ENCODE measurements at places on chromosomes 11 and 22.
A peak's percentile ranks its signal among the peaks of the same experiment; 100 is the strongest.

DNA sequence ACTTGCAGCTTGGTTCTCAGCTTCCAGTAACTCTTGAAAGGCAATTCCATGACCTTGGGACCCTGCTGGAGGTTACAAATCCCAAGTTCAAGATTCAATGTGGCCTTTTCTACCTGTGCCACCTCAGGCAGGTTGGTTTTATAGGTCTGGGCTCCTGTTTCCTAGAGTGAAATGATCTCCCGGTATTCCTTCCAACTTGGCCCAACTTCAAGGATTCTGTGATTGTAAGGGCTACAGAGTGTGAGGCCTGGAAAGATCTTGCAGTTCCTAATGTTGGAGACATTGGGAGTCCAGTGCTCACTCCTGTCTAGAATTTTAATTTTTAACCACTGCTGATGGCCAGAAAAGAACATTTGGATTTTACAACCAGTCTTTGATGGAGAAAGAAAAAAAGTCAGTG lies 91.6 kb downstream of the LDLRAD3 start:
- DNase-seq: no peak

GRCh38 chr11:124482362-124483147 lies 37.1 kb upstream of the OR8B8 start:
- no peak for DNase-seq

- peak; percentile 34 for DNase-seq
Measured at GRCh38 chr11:14336507-14337503, 22.2 kb downstream of the RRAS2 start.

- DNase-seq: no peak
Measured at GRCh38 chr11:132036746-132037466, 666.5 kb downstream of the NTM start.

- DNase-seq: peak; percentile 3
Measured at GRCh38 chr22:45608763-45609180, 62.9 kb upstream of the ATXN10 start.

GRCh38 chr11:13341026-13341425 lies 63.4 kb downstream of the BMAL1 start:
- DNase-seq: no peak

DNA sequence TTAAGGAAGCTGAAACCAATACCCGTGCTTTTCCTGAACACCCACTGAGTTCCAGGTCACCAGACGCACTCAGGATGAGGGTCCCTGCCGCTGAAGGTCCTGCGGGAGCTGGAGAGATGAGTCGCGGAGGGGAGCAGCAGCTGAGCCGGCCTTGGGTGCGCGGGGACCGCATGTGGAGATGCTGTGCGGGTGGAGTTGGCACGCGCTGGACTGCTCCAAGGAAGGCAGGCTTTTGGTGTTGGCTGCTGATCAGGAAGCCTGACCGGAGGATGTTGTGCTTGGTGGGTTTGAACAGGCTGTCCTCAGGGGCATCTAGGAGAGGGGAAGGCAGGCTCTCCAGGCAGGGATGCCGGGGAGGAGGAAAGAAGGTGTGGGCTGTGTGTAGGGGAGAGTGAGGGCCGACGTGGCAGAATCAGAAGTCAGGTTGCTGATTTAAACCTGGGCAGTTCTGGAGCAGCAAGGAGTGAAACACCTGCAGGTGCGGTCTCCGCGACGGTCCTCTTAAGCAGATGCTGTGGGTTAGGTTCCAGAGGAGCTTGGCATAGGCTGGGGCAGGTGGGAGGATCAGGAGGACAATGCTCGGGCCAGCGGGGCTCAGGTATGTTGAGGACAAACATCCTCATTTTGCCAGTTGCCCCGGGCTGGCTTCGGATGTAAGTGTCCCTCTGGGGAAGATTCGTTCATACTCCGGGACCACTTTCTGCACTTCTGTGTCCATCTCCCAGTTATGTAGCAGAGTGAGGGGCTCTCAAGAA lies 197.5 kb upstream of the B3GAT1 start:
- no peak for DNase-seq

- peak; percentile 85 for DNase-seq
Measured at GRCh38 chr11:45102810-45103621, 43.4 kb upstream of the PRDM11 start.

DNA sequence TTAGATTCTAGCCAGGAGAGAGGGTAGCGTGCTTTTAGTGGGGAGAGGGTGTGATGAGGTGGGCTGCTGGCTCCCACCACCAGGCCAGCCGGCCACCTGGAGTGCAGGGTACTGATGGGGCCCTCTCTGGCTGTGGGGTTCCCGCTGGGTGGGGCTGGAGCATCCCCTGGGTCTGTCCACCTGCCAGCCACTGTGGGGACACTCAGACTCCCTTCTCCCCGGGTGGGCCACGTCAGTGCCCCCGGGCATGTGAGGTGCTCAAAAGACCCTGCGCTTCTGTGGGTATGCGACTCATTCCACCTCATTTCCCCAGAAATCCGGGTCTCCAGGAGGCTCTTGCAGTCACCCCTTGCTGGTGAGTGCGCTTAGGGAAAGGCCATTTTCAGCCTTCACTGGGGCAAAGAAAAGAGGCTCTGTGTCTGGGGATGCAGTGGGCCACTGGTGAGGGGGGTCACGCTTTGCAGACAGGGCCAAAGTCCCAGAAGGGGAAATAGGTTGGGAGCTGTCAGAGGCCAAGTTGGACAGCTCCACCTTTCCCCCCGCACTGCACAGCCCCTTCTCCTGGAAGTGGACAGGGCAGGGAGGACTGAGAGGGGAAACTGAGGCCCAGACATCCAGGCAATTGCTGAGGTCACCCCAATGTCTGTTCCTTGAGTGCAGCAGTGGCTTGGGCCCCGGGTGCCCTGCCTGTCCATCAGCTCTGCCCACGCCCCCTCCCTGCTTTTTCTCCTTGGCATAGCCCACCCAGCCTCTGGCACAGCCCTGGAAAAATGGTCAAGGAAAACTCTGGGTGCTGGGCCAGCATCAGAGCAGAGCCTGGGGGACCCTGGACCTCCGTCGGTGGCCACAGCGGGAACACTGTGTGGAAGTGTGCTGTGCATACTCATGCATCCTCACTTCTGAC lies 53.3 kb downstream of the TPCN2 start:
- DNase-seq: no peak

- DNase-seq: no peak
Measured at GRCh38 chr22:48695731-48696305, 1131.9 kb downstream of the BRD1 start.

- no peak for DNase-seq
Measured at GRCh38 chr11:21806947-21807346, 385.9 kb upstream of the ANO5 start.

DNA sequence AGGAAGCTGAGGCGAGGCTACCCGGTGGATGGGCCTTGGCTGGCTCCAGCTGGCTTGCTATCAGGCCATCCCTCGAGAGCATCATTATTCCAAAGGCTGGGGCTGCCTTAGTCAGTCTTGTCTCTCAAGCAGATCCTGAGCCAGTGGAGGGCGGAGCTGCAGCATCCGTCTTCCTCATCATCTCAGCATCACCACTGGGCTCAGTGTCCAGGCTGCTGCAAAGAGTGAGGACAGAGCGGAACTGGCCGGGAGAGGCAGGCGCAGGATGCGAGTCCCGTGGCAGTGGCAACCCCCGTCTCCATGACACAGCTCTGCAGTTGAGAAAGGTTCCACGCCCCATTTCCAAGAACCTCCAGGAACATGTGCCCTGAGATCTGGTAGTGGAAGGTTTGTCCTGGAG lies 4.4 kb downstream of the TP53I11 start:
- no peak for DNase-seq

GRCh38 chr11:44034639-44035038 lies 13.1 kb upstream of the ACCSL start:
- DNase-seq: no peak

GRCh38 chr11:88886796-88887195 lies 179.0 kb downstream of the GRM5 start:
- peak; percentile 18 for DNase-seq

DNA sequence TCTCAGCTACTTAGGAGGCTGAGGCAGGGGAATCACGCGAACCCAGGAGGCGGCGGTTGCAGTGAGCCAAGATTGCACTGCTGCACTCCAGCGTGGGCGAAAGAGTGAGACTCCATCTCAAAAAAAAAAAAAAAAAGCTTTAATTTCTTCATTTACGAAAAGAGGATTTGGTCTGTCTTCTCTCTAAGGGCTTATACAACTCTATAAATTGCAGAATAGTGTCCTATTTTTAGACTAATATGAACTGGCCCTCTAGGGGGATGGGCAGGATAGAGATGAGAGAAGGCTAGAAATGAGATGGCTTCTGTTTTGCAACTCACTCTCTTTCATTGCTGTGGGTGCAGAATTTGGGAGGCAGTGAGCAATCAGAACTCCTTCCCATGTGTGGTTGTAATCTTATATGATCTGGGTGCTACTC lies 11.3 kb downstream of the MAML2 start:
- DNase-seq: no peak

- DNase-seq: no peak
Measured at GRCh38 chr11:85318573-85318972, 308.6 kb downstream of the DLG2 start.

DNA sequence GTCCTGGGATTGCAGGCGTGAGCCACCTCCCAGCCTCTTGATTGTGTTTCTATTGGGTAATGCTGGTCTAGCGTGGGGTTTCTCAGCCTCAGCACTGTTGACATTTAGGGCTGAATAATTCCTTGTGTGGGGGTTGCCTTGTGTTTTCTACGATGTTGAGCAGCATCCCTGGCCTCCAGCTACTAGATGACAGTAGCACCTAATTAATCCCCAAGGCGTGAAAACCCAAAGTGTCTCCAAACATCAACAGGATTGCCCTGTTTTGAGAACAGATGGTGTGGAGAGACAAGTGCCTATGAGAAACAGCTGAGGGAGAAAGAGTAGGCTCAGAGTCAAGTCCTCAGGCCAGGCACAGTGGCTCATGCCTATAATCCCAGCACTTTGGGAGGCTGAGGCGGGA lies 67.2 kb downstream of the SGSM1 start:
- DNase-seq: no peak

DNA sequence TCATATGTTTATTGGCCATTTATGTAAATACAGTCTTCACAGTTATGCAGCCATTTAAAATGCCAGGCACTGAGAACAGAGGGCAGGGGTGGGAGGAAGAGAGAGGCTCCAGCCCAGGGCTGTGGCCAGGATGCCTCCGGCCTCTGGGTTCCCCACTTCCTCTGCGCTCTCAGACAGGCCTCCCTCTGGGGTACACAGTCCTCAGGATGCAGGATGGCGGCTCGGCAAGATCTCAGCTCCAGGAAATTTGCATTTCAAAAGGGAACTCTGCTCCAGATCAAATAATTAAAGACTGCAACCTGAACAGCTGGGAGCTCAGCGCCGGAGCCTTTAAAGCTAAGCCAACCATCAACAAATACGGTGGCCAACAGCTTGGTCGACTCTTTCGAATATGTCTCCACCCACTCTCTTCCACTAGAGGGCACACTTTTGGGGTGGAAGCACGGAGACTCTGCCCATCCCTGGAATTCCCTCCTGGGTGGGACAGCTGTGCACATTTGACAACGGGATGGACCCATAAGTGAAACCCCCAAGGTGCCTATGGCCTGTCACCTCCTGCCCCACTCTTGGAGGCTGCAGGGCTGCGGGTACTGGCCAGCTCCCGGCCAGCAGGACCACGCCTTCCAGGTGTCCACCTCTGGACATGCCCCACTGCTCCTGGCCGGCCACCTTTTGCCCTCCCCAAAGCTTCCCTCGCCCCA lies 1044.7 kb downstream of the BRD1 start:
- no peak for DNase-seq

All from CD8-positive, alpha-beta T cell (primary cell).